RPMI7951 (cell line): ENCODE measurements at places on chromosomes 6 and 20.

- DNase-seq = no peak
These were observed 38.5 kb downstream of the PKIB start for GRCh38 chr6:122648726-122649125.

GRCh38 chr6:138182939-138183789, 21.4 kb downstream of the ARFGEF3 start:
- DNase-seq = no peak

DNA sequence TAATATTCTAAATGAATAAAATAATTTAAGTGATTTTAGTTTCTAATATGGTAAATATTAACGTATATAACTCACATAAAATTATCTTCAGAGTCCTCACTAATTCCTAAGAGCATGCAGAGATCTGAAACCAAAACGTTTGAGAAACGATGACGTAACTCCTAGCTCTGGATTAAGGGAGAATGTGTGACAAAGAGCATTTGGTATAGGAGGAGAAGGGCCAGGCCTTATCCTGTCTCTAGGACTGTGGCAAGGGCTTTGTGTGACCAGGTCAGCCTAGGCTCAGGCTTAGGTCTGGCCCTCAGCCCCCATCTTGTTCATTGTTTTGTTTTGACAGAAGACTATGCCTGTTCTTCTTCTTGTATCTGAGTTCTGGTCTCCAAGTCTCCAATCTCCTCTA, 19.2 kb upstream of the POLR1H start:
- DNase-seq = no peak

DNA sequence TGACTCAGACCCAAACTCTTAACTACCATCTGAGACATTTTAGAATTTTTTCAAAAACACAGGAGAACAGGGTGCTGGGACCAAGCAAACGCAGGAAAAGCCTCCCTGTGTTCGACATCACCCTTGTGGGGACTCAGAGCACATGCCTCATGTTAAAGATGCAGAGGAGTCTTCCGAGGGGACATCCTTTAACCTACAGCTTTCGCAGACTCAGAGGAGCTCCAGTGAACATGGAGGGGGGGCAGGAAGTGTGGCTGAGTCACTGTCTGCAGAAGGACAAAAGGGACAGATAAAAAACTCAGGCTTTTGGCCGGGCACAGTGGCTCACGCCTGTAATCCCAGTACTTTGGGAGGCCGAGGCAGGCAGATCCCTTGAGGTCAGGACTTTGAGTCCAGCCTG, 15.1 kb downstream of the BMP7 start:
- DNase-seq = peak; percentile 70

DNA sequence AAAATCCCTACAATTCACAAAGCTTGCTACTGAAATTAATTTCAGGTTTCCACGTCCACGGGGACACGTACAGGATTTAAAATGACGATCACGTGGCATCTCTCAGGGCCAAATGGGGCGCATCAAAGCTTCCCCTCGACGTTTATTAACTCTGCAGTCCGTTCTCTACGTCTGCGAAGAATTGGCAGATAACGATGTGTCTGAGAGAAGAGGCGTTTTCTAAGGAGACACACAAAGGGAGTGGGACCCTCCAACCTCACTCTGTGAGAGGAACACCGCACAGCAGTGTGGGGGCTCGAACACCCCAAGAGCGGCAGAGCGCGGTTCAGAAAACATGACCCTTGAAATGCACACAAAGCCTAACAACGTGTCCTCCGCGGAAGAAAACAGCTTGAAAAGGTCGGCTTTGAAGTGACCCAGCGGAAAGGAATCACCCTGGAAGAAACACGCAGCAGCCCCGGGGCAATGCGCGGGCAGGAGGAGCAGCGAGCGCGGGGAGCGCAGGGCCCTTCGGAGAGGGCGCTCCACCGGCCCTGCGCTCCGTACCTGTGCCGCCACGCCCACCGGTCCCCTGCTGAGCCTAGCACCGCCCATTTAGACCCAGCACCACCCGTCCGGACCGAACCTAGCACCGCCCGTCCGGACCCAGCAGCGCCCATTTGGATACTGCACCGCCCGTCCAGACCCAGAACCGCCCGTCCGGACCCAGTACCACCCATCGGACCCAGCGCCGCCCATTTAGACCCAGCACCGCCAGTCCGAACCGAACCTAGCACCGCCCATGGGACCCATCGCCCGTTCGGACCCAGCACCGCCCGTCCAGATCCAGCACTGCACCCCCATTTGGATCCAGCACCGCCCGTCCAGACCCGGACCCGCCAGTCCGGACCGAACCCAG, 1.1 kb upstream of the AFDN start:
- peak; percentile 52 for DNase-seq

DNA sequence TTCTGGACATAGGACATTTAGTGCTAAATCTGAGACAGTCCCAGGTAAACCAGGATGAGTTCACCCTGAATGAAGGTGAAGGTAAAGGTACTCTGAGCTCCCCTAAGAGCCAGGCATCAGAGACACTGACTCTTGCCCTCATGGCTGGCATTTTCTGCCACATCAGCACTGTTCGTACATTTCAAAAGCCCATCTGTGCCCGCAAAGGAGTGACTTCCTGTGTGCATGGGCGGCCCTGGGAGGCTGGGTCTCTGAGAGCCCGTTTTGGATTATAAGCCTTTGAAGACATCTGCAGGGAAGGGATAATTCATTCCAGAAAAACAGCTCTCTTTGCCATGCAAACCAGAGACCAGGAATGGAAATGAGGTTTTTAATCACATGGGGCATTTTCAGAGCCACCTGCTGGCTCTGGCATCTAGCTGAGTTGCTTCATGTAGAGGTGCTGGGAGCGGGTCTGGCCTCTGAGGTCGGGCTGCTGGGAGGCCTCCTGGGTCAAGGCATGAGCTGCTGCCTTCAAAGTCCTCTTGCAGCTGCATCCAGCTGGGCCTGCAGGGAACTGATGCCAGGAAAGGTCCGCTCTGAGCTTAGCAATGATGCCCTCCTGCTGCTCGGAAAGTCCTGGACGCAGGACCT, 348.3 kb downstream of the DHX35 start:
- DNase-seq = peak; percentile 18

DNA sequence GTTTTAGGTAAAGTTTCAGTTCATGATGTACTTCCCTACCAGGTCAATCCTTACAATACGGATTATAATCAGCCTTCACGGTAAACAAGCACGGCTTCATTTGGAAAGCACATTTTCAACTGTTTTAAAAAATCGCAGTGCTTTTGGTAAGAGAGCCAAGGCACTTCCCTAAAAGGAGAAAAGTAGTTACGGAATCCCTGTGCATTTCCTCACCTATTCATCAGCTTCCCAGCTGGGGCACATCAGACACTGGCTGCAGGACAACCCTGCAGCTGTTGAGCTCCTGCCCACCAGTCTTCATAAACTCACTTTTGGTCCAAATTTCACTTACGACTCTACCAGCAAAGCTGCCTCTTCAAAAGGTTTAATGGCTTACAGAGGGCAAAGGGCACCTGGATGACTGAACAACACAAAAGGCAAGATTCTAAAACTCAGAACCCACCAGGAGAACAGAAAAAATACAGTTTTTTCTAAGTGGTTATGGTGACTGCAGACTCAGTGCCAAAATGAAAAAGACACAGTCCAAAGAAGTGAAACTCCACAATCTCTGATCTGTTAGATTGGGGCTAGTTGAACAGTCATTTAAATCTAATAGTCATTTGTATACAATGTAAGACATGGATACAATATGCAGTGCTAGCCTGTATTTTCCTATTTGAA, 7.5 kb downstream of the SNX5 start:
- no peak for DNase-seq

DNA sequence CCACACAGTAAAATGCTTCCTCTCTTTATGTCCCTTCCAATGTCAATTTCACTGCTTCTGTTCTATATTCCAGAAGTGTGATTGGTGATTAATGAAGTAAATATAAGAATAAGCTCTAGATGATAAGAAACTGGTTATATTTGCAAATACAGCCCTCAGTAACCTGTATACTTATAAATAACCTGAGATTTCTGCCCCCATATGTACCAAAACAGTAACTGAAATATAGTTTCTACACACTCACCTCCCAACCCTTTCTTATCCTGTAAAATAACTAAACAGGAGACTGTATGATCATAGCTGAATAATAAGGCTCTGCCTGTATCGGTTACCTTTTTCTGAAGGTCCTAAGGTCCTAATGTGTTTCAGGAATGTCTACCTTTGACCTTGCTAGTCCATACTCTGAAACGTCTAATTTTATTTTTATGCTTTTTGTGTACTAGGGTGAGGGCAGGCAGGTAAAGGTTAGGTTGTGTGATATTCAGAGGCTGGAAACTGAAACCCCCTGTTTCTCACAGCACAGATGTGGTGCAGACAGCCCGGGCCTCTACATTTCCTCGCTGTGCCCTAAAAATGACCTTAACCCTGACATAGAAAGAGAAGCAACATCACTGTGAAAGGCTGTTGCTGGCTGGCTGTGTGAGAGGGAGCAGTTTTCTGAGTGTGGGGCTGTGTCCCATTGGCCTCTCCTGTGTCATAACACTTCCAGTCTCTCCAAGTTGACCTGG, 378.8 kb downstream of the CENPW start:
- no peak for DNase-seq

DNA sequence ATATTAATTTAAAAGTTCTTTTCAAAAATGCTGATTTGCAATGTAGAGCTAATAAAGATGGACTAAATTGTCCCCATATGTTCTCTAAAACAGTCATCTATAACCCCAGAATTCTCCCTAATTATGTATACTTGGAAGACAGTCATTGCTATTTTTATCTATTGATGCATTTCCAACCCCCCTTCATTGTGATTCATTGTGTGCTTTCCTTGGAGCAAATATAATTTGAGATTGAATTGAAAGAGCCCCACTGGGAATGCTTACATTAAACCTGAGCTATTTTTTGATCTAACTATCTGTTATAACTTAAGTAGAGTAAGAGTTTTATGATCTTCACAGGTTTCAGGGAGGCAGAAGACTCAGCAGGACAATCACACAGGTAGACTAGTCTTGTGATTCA, 73.7 kb upstream of the PTCHD4 start:
- DNase-seq = peak; percentile 4

DNA sequence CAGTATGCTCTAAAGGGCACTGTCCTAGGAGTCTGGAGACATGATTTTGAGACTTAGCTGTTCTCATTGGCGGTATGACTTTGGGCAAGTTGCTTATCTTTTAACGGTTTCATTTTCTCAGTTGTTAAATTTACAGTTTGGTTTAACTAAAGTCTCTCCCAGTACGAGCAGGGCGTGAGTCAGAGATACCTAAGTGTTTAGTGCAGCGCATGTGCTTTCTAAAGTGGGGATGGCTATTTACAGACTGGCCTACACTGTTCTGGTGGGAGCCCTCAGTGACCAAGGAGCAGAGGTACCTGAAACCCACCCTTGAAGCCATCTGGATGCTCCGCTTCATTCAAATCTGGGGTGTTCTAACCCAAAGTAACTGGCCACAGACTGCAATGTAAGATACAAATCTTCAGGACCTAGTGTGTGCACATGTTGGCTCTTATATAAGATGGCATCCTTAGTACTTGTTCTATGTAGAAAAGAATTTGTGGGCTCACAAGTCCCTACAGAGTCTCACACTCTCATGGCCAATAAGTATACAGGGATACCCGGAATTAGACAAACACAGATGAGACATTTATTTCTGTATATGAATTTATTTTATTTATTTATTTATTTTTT, 10.7 kb downstream of the MSH5 start:
- no peak for DNase-seq

- no peak for DNase-seq
These were observed 73.5 kb downstream of the ADTRP start for GRCh38 chr6:11705069-11705468.

- DNase-seq = no peak
These were observed 606 bp downstream of the ID4 start for GRCh38 chr6:19837511-19838441.

- DNase-seq = no peak
These were observed 101.8 kb downstream of the PREP start for GRCh38 chr6:105301072-105301503.

- DNase-seq = peak; percentile 42
These were observed 15.6 kb downstream of the GABRR2 start for GRCh38 chr6:89299466-89299850.

- peak; percentile 64 for DNase-seq
These were observed 26.3 kb upstream of the FAM50B start for GRCh38 chr6:3822747-3823445.

GRCh38 chr20:50189681-50190250, 864 bp upstream of the CEBPB start:
- no peak for DNase-seq

GRCh38 chr20:31758521-31758920, 19.4 kb downstream of the TPX2 start:
- no peak for DNase-seq

GRCh38 chr6:24909241-24910216, 26.2 kb downstream of the RIPOR2 start:
- no peak for DNase-seq

DNA sequence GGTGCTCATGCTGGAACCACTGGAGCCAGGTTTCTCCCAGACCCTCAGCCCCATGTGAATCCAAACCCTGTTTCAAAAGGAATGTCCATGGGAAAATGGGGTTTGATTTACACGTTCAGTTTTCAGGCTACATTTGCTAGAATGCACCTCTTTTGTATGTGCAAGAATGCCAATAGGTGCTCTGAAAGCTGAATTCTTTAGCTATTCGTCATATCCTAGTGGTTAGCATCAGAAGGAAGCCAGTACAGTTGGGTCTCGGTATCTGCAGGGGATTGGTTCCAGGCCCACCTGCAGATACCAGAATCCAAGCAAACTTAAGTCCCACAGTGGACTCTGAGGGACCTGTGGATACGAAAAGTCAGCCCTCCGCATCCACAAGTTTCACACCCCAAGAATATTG, 93.4 kb downstream of the UST start:
- no peak for DNase-seq

GRCh38 chr6:67112120-67112519, 1405.1 kb upstream of the EYS start:
- no peak for DNase-seq

- no peak for DNase-seq
These were observed 90.5 kb downstream of the PRND start for GRCh38 chr20:4812216-4812615.

- peak; percentile 32 for DNase-seq
These were observed 11.1 kb downstream of the HLA-F start for GRCh38 chr6:29734046-29735018.

- DNase-seq = no peak
These were observed 1.1 kb upstream of the APOBEC2 start for GRCh38 chr6:41051873-41052272.

GRCh38 chr6:7975764-7976146, 65.2 kb upstream of the TXNDC5 start:
- DNase-seq = peak; percentile 30

DNA sequence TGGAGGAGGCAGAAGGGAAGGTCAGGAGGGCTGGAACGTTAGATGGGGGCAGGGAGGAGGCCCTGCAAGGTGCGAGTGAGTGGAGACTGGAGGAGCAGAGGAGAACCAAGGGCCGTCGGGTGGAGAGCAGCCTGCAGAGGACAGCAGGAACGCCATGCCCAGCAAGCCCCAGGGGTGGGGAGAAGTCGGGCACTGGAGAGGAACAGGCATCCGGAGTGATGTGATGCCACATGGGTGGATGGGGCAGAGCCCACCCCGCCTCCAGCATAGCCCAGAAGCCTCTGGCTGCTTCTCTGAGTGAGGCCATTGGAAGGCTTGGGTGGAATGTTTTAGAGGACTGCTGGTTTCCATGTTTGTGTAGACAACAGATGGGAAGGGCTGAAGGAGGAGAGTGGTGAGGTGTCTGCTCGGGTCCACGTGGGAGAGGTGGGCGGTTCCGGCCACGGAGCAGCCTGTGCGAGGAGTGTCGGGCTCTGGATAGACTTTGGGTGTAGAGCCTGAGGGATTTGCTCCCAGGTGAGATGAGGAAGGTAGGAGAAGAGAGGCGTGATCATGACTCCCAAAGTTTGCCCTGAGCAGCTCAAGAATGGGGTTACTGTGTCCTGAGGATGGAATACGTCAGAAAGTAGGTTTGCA, 221.4 kb downstream of the SMOC2 start:
- no peak for DNase-seq
